Endodermal cell (in vitro differentiated cells): ENCODE measurements at places on chromosomes 5 and 9. TPM values are rescaled to one million over a fixed set of nuclear protein-coding genes. Genes with fewer than 3 reads are reported as not detected.

ADCY2 gene
- total RNA-seq = 52.0 and 61.5 TPM in 2 replicates

RALGDS gene
- total RNA-seq = 28.0 to 56.6 TPM (median 30.8 TPM) in 3 replicates

GRCh38 chr9:111065414-111065813 lies 27.1 kb upstream of the LPAR1 start:
- no peak for DNase-seq
- H3K4me1 ChIP-seq = no peaks in the 10 kb centered on the region
- H3K27ac ChIP-seq = no peak overlapping the region
- no peaks in the 10 kb centered on the region for H3K27me3 ChIP-seq
- no peaks in the 10 kb centered on the region for H3K36me3 ChIP-seq
- H3K4me3 ChIP-seq = no peak overlapping the region

DNA sequence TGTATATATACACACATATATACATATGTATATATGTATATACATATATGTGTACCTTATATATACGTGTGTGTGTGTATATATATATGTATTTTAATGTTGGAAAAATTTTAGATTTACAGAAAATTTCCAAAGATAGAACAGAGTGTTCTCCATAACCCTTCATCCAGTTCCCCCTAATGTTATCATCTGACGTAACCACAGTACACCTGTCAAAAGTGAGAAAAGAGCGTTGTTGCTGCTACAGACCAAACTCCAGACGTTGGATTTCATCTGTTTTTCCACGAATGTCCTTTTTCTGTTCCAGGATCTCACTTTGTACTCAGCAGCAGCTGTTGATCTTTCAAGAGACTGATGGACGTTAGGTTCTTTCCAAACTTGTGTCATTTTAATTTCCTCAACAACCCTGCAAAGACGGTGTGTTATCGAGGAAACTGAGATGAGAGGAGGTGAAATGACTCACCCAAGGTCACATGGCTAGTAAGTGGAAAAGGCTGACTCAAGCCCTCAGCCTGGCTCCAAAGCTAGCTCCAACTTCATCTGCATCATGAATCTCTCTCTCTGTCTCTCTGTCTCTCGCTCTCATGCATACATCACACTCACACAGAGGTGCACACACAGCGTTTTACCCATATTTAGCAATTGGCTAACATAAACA lies 17.0 kb upstream of the NTNG2 start:
- no peaks in the 10 kb centered on the region for H3K36me3 ChIP-seq
- no peaks in the 10 kb centered on the region for H3K4me1 ChIP-seq
- no peak overlapping the region for H3K4me3 ChIP-seq

DNA sequence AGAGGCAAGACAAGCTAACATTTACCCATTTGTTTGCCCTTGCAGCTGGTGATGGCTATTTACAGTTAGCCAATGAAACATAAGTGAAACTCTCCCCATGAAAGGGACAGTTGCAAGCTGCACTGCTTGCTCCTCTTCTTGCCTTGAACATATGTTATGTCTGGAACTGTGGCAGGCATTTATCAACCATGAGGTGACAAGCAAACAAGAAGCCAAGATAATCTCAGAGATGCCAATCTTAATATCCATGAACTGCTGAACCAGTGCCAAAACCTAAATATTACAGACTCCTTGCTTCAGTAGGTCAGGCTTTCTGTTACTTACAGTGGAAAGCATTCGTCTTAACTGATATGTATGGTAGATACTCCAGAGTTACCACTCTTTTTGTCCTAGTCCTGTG lies 133.4 kb downstream of the ACTBL2 start:
- H3K27ac ChIP-seq = no peak overlapping the region
- H3K36me3 ChIP-seq = no peaks in the 10 kb centered on the region
- H3K4me1 ChIP-seq = no peaks in the 10 kb centered on the region
- H3K4me3 ChIP-seq = no peak overlapping the region

GRCh38 chr5:68325065-68325580 lies 109.6 kb downstream of the PIK3R1 start:
- no peak for DNase-seq
- no peaks in the 10 kb centered on the region for H3K4me1 ChIP-seq
- H3K36me3 ChIP-seq = no peaks in the 10 kb centered on the region
- no peak overlapping the region for H3K4me3 ChIP-seq

SNCAIP gene
- total RNA-seq = 0.26 to 1.7 TPM (median 1.4 TPM) in 3 replicates

OLFM1 gene
- total RNA-seq = 7.6 to 11.7 TPM (median 11.0 TPM) in 3 replicates

CER1 gene
- 2,562 and 3,326 TPM in 2 replicates for total RNA-seq

- H3K4me3 ChIP-seq = no peak overlapping the region
- no peak overlapping the region for H3K27ac ChIP-seq
- no peak for DNase-seq
- H3K36me3 ChIP-seq = no peaks in the 10 kb centered on the region
- H3K4me1 ChIP-seq = peaks cover 9% of the 10 kb centered on the region
These were observed 279.2 kb downstream of the NSG2 start for GRCh38 chr5:174324680-174325079.

DNA sequence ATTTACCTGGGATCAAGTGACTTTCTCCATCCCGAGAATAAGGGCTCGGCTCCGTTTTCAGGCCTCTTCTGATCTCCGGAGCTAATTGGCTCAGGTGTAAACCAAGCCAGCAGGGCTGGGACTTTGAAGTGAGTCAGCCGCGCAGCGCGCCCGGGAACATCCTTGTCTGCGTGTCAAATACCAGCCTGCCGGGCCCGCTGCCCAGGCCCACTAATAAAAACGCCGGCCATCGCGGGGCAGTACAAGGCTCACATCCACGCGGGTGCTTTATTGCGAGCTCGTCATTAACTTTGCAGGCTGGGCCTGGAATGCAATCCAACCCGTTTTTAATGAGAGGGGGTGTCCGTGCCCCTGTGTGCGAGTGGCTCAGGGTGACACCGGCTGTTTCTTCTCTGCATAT lies 416.8 kb downstream of the IRX2 start:
- H3K4me1 ChIP-seq = no peaks in the 10 kb centered on the region
- H3K36me3 ChIP-seq = no peaks in the 10 kb centered on the region
- H3K27me3 ChIP-seq = no peaks in the 10 kb centered on the region
- no peak overlapping the region for H3K27ac ChIP-seq
- no peak overlapping the region for H3K4me3 ChIP-seq

PCYOX1L gene
- total RNA-seq = 10.4 and 11.7 TPM in 2 replicates

DNA sequence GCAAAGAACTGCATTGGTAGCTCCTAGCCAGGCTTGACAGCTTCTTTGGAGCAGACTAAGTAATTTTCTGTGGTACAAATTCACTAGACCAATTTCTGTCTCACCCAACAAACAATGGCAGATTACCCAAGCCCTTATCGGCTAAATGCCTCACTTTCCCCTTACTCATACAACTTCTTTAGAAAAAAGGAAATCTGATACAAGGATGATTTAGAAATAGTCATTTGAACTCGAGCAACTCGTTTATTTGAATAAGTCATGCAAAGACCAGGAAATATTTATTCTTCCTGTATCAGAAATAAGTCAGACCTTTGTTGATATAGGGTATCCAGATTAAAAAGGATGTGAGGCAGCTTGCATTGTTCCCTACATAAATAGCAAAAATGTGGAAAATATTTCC lies 170.4 kb upstream of the CDH6 start:
- no peaks in the 10 kb centered on the region for H3K36me3 ChIP-seq
- H3K27ac ChIP-seq = no peak overlapping the region
- no peaks in the 10 kb centered on the region for H3K27me3 ChIP-seq
- no peak for DNase-seq

DNA sequence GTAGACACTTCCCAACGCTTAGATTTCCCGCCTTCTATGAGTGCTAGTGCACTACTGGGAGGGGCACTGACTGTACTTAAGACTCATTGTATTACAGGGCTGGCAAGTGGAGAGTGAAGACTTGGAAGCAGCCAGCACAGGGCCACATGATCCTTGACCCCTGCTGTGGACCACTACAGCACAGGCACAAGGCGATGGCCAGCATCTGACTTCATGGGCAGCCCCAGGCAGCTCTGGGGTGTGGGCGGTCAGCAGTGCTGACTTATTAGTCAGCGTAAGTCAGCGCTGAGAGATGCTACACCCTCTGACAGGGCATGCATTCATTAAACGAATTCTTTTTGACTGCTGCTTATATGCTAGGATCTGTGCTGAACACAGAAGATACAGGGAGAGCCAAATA lies 9.3 kb downstream of the SLC46A2 start:
- H3K36me3 ChIP-seq = peaks cover 3% of the 10 kb centered on the region
- no peaks in the 10 kb centered on the region for H3K27me3 ChIP-seq
- no peak overlapping the region for H3K4me3 ChIP-seq
- no peak for DNase-seq
- no peaks in the 10 kb centered on the region for H3K4me1 ChIP-seq

DNA sequence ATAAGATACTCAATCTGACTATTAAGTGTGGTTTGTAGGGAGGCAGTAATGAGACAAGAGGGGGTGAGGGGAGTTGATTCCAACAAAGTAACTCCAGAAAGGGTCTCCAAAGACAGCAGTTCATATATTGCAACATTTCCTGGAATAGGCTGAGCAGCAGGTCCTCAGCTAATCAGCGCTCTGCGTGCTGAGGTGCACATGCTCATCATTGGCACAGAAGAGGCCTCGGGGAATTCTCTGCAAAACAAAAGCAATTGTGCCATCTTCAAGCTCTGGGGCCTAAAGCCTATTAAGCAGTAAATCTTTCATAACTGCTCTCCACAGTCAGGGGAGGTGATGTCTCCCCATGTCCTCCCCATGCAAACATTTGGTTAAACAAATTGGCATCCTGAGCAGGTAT lies 357.3 kb downstream of the SPOCK1 start:
- H3K4me1 ChIP-seq = peaks cover 14% of the 10 kb centered on the region
- no peaks in the 10 kb centered on the region for H3K27me3 ChIP-seq
- no peak overlapping the region for H3K27ac ChIP-seq
- no peaks in the 10 kb centered on the region for H3K36me3 ChIP-seq
- DNase-seq = no peak
- H3K4me3 ChIP-seq = no peak overlapping the region
